KG1 (cell line): ENCODE measurements at places on chromosomes 16 and 17.

DNA sequence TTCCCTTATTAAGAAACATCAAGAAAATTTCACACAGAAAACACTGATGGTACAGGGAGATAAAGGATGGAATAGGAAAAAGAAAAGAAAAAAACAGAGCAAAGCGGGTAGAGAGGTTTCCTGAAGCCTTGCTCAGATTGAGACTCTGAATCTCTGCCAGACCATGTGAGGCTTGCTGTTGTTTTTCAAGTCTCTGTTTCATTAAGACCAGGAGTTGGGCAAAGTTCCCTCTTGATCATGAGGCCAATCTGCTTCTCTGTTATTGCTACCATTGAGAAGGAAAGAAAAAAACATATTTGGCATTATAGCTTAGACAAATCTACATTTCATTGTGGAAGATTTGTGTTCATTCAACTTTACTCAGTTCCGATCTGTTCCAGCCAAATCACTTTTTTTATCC, 201.6 kb upstream of the SOX9 start:
- no peak for DNase-seq

- DNase-seq = no peak
These were observed 44.1 kb upstream of the ACSF3 start for GRCh38 chr16:89049484-89050118.

GRCh38 chr16:27085182-27085581, 18.5 kb downstream of the C16orf82 start:
- DNase-seq = no peak

DNA sequence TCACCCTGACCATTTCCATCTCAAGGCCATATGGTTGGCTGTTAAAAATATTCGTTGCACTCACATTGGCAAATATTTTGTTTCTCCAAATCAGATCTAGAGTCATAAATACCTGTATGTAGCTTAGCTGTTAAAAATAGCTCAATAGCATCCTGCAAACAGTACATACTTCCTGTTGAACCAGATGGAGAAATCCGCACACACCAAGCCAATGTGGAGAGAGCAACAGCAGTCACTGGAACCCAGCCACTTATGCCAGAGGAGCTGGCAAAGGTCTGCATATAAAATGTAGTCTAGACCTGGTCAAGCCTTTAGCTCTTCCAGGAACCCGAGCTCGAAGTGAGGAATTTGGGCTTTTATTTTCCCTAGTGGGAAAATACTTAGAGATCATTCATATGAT, 146.4 kb upstream of the KCNJ16 start:
- no peak for DNase-seq

GRCh38 chr16:71711789-71712188, 12.7 kb downstream of the PHLPP2 start:
- DNase-seq = no peak

- no peak for DNase-seq
These were observed 25.2 kb upstream of the SLC5A11 start for GRCh38 chr16:24820522-24820921.

DNA sequence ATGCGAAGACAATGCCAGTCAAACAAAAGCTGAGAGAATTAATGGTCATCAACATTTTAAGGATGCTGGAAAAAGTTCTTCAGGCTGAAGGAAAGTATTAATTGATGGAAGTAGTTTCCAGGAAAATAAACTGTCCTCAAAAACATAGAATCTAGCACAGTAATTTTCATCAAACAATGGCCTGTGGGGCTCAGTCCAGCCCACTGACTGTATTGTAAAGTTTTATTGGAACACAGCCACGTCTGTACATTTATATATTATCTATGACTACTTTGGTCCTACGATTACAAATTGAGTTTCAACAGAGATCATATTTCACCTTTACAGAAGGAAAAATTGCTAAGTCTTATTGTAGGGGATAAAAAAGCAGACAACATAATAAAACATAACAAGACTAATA, 484.5 kb downstream of the KCNJ2 start:
- no peak for DNase-seq

- DNase-seq = no peak
These were observed 92.7 kb downstream of the TMEM100 start for GRCh38 chr17:55629995-55630394.

DNA sequence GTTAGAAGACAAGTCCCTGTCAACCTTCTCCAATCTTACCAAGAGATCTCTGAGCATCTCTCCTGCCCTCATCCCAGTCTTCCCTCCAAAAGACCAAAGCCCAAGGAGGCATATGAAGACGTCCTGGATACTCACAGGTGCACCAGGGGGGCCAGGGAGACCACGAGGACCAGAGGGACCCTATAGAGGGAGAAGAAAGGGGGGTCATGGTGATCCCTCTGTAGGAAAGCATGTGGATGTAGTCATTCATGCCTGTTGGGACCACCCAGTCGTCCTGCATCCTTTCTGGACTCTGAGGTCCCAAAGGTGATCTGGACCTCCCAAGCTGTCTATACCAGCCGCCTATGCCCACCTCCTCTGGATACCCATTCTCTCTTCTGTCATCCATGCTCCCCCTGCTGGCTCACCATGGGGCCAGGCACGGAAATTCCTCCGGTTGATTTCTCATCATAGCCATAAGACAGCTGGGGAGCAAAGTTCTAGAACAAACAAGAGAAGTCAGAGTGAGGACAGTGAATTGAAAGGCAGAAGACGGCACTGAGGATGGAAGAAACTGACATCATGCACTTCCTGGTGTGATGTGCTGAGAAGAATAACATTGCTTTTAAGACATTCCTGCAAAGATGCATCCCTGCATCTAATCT, 3.3 kb downstream of the COL1A1 start:
- DNase-seq = peak; percentile 24

DNA sequence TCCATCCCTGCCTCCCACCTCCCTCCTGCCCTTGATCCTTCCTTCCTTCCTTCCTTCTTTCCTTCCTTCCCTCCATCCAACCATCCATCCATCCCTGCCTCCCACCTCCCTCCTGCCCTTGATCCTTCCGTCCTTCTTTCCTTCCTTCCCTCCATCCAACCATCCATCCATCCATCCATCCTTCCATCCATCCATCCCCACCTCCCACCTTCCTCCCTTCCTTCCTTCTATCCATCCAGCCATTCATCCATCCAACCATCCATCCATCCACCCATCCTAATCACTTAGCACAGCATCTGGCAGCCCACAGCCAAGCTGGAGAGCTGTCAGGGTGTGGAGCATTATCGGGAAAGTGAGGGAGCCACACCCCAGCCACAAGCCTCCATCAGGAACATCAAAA, 54.5 kb downstream of the TK2 start:
- DNase-seq = no peak

- DNase-seq = no peak
These were observed 484.1 kb upstream of the SALL1 start for GRCh38 chr16:51635181-51635580.

- DNase-seq = no peak
These were observed 75.7 kb downstream of the CYTH1 start for GRCh38 chr17:78706271-78706915.

DNA sequence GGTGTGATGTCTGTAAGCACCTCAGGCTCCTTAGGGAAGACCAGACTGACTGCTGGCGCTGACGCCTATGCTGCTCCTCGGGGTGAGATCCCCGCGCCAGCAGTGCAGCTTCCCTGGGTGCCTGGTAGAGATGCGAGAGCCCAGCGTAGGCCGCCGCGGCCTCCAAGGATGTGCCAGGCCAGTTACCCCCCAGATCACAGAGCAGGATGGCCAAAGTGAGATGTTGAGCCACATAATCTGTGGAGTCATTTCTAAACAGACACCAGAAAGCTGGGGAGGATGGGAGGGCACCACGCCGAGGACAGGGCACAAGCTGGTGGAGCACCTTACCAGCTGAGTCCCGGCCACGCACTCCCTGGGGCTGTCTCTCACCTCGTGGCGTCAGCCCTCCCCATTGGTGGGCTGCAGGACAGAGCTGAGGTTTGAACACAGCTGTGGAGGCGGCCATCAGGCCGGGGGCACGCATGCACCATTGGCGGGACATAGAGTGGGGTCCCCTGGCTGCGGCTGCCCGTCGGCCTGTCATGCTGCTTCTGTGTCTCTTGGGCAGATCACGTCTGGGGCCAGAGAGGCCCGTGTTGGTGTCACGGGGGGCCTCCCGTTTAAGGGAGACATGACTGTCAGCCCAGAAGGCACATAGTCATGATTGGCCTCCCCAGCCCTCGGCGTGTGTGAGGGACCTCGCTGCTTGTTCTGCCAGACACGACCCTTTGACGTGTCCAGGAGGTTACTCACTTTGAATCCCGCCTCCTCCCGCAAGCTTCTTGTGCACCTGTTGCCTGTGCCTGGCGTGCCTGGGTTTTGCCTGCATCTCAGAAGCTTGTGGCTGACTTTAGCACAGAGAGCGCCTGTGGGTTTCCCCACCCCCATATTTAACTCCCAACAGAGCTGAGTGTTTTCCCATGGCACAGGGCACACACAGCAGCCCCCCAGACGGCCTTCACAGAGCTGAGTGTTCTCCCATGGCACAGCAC, 21.9 kb downstream of the MAPK8IP3 start:
- DNase-seq = no peak

DNA sequence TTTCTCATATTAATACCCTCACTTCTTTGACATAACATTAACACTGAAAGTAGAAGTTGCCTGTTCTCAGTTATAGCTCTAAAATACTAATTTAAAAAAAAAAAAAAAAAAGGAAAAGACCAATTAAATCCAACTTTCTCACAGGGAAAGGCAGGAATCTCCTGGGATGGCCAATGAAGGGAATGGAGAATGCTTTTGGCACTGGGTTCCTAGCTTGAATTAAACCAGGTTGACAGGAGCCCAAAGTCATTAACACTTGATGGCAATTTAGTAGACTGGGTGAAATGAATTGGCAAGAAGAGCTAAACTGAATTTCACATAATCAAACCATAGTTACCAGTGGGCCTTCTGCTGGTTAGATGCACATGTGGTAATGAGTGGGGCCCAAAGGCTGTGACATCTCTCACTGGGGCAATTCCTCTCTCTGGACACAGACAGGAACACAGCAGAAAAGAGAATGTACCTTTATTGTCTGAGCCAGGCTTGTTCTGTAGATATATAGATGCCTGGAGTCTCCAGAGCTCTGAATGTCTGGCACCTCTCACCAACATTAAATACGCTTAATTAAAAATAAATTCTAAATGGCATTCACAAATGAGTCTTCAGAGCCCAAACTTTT, 37.6 kb downstream of the NXPH3 start:
- no peak for DNase-seq

- no peak for DNase-seq
These were observed 191.5 kb upstream of the RPL38 start for GRCh38 chr17:74011966-74012365.

DNA sequence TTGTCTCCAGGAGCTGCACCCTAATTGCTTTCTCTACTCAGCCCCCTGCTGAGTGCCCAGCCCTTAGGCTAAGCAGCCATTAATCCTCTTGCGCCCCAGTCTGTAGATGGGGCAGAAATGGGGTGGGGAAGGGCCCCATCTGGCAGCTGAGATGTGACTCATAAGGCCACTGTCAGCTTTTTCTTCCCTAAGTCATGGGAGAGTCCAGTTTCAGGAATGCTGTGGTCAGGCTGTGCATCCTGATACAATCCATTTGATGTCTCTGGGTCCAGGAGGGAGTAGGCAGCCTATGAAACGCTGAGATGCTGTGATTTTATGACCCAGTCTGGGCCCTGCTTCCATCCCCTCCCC, 12.3 kb downstream of the PLXDC1 start:
- DNase-seq = no peak

- no peak for DNase-seq
These were observed 1.3 kb downstream of the PFN1 start for GRCh38 chr17:4947010-4947410.

DNA sequence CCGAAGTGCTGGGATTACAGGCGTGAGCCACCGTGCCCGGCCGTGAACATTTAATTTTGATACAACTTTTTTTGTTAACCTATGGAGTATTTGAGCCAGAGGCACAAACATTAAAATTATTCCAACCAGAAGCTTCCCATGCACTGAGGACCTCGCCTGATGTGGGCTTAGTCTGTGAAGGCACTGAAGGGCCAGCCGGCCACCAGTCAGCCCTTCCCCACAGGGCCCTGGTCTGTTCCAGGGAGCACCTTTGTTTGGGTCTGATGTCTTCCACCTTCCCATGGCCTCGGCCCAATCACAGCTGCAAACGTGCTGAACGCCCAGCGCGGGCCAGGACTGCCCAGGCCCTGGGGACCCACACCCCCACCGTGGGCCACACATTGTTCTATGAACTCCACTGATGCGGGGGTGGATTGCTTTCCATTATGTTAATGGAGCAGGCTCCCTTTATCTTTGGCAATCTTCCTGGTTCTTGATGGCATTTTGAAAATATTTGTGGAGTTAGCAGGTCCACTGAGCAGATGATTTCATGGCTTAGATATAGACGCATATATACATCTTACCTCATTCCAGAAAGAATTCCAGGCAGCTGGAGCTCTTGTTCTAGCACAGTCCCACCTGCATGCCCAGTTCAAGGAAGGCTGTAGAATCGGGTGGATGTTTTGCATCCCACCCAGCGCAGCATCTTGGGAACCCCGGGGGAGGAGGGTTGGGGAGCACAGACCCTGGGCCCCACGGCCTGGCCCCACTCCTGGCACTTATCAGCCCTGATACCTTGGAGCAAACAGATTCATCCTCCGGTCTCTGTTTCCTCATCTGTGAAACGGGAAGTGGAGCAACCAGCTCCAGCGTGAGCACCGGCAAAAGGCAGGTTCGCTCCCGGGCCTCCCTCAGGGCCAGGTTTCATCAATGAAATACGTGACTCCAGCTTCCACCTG, 14.5 kb downstream of the SPIRE2 start:
- DNase-seq = no peak

- no peak for DNase-seq
These were observed 27.4 kb downstream of the TMEM132E start for GRCh38 chr17:34606763-34607162.
